ENCODE measurements at places on chromosomes 2 and 18.

- no peak for DNase-seq
Observed at GRCh38 chr2:122136056-122136455, 380.6 kb downstream of the TSN start.

GRCh38 chr2:217282531-217282930 lies 422.7 kb upstream of the TNP1 start:
- DNase-seq, result no peak

GRCh38 chr2:47620770-47621437 lies 162.0 kb upstream of the MSH6 start:
- no peak for DNase-seq

GRCh38 chr2:195652911-195653310 lies 4.1 kb upstream of the SLC39A10 start:
- no peak for DNase-seq

DNA sequence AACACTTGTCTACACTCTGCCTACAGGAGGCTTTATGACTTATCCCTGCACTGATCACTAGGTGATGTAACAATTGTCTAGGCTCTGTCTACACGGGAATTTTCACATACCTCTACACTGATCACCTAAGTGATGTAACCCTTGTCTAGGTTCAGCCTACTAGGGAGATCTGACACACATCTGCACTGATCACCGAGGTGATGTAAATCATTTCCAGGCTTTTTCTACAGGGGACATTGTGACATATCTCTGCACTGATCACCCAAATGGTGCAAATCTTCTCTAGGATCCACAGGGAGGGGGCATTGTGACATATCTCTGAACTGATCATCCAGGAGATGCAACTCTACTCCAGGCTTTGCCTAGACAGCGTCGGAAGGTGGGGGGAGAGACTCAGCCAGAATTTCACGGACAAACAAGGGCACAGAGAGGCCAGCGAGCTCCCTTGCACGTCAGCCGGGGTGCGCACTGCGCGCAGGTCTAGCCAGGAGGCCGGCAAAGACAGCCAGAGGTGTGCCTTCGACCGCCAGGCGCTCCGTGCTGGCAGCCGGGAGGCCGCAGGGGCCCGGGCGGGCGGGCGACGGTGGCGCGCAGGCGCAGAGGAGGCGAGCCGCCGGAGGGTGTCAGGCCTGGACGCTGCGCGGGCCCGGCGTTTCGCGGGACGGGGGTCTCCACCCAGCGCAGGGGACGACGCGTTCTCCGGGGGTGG lies 46.9 kb upstream of the USP14 start:
- DNase-seq, result peak; percentile 74

DNA sequence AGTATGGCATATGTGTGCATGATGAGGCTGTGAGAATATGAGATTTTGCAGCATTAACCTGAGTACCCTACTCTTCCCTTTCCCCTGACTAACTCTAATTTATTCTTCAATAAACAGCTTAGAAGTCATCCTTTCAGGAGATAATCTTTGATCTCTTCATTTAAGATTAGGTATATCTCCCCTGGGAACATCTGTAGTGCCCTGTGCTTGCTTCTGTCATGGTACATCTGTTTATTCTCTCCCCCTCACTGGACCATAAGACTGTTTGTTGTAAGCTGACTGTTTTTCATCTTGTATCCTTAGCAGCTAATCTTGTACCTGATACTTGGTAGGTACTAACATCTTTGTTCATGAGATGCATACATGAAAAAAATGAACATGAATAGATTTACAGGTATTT lies 83.1 kb downstream of the MBD5 start:
- no peak for DNase-seq

DNA sequence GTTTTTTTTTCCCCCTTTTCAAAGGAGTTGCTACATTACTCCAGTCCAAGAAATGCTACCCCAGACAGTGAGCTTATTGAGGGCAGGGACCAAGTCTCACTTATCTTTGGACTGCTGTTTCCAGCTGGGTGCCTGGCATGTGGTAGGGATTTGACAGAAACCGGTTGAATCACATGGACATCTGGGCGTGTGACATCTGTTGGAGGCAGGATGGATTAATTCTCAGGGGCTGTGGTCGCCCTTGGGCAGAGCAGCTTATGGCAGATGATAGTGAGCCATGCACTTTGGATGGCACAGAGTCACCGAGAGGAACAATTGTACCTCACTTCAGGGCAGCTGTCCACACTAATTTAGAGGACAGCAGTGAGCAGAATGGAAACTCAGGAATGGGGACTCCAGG lies 254.6 kb upstream of the ID2 start:
- DNase-seq, result no peak

DNA sequence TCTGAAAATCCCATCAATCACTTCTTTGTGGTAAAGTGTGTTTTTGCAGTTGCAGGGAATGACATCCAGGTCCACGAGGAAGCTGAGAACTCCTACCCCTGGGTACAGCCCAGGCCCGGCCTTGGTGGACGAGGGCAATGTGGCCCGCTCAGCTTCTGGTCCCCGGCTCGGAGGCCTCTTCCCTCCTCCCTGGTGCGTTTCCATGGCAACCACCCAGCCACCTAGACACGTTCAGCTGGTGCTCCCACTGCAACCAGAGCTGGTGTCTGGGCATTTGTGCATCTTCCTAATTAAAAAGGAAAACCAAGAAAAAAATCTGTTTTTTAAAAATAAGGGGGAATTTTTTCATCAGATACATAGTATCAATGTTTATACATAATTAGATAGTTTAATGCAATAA lies 603.6 kb upstream of the SALL3 start:
- no peak for DNase-seq

DNA sequence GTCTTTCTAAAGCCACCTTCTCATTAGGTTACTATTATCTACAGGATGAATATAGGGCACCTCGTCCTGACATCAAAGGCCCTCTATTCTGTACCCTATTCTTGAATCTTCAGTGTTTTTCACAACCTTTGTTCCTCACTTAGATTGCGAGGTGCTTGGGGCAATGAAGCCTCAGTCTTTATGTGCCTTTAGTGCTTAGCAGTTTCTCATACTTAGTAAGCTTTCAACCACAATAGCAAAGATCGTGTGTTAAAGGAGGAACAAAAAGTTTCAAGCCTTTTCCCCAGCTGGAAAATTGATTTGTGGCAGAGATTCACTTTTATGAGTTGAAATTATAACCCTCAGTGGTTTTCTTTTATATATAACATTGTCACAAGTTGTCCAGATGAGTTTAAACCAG lies 226.9 kb downstream of the MYO3B start:
- no peak for DNase-seq

- DNase-seq, result peak; percentile 96
Observed at GRCh38 chr2:240565333-240566202, 2.7 kb upstream of the RNPEPL1 start.

All from activated CD8-positive, alpha-beta T cell treated with anti-CD3 and anti-CD28 coated beads, Interleukin-2, amount 10 ng/mL, durations not matched to agents 7 days and 5 days (primary cell).